NCI-H1092 (cell line): ENCODE measurements at places on chromosomes 2 and 18.

- no peak for DNase-seq
These were observed 60.6 kb downstream of the ACKR3 start for GRCh38 chr2:236629961-236630872.

DNA sequence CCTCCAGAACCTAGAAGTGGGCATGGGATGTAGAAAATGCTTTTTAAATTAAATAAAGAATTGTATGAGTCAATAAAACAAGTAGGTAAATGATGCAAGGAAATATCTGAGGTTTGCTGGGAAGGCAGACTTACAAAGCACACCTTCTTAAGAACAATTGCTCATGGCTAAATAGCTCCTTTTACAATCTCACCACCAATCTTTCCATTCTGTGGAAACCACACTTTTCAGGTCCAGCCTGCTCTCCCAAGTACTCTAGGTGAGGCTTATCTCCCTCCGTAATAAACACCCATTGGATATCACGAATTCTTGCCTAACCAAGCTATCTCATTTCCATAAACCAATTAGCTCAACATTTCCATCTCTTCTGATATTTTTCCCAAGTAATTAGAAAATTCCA lies 91.5 kb upstream of the SLC8A1 start:
- no peak for DNase-seq

- no peak for DNase-seq
These were observed 85.6 kb upstream of the SPTBN1 start for GRCh38 chr2:54370405-54371104.

GRCh38 chr18:13240060-13240725 lies 21.6 kb downstream of the LDLRAD4 start:
- DNase-seq, result no peak

DNA sequence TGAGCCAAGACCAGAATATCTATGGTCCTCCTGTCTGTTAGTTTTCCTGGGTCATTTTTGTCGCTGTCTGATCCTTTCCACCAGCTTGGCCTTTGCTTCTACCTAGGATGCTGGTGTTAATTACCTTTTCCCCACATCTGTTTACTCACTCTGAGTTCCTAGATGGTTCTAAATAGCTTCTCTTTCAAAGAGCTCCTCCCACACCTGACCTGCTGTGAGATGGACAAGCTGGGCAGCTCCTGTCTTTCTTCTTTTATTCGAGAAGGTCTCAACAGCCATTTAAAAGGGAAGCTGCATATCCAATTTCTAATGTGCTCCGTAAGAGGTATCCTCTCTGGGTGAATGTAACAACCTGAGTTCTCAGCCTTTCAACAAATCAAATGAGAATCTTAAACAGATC lies 156.2 kb downstream of the HRH4 start:
- DNase-seq, result peak; percentile 32

DNA sequence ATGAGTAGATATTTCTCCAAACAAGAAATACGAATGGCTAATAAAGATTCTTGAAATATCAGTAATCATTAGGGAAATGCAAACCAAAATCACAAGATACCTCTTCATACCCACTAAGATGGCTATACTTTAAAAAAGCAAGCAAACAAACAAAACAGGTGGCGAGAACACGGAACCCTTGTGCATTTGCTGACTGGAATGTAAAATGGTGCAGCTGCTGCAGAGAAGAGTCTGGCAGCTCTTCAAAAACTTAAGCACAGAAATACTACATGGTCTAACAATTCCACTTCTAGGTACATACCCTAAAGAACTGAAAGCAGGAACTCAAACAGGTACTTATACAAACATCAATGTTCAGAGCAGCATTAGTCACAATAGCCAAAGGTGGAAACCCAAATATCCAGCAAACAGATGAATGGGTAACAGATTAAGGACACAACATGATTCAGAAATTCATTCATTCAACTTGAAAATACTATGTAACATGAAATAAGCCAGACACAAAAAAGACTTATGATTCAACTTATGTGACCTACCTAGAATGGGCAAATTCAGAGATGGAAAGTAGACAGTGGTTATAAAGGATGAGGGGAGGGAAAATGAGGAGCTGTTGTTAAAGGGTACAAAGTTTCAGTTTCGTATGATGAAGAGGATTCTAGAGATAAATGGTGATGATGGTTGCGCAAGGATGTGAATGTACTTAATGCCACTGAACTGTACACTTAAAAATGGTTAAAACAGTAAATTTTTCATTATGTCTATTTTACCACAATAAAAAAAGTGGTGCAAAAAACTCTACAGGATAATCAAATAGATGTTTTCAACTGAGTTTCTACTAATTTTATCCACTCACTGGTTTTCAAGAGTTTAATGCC lies 26.9 kb upstream of the GPR75 start:
- DNase-seq, result no peak

- DNase-seq, result no peak
These were observed 504 bp downstream of the ASAP2 start for GRCh38 chr2:9206991-9207640.
